Spleen (tissue), 13 donors: ENCODE measurements at places on chromosomes 12 and 14. TPM values are rescaled to one million over a fixed set of nuclear protein-coding genes. Genes with fewer than 3 reads are reported as not detected.
A peak's percentile ranks its signal among the peaks of the same experiment; 100 is the strongest.

RASAL1 gene
- total RNA-seq = not detected

DNA sequence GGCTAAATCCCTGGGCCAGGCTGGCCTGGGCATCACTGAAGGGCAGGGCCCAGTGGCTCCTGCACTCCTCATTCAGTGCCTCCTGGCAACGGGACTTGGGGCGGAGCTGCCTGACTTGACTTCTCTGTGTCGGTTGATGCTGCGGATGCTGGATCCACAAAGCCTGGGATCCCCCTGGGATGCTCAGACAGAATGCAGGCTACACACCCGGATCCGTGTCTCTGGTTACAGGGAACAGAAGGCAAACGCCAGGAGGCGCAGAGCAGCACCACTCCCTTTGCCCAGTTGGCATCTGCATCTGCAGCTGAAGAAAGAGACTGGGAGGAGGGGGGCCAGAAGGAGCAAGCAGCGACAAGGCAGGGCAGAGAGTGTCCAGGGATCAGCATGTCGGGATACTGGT lies 154.5 kb upstream of the FKBP4 start:
- H3K4me1 ChIP-seq = peaks cover 4% of the 10 kb centered on the region
- no peak overlapping the region for H3K4me3 ChIP-seq
- peaks cover 25% of the 10 kb centered on the region for H3K27me3 ChIP-seq
- peak; percentile 67 for DNase-seq
- no peaks in the 10 kb centered on the region for H3K36me3 ChIP-seq

DNA sequence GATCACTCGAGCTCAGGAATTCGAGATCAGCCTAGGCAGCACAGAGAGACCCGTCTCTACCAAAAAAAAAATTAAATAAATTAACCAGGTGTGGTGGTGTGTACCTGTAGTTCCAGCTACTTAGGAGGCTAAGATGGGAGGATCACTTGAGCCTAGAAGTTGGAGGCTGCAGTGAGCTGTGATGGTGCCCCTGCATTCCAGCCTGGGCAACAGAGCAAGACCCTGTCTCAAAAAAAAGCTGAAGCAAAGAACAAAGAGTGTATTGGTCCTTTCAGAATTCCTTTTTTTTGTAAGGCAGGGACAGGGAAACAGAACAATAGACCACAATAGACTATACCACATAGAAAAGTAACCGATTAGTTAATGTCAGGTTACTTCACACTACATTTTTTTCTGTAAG lies 47.4 kb downstream of the MARK3 start:
- H3K36me3 ChIP-seq = peaks cover 20% of the 10 kb centered on the region

NAV3 gene
- total RNA-seq = 88.3 TPM

- H3K27me3 ChIP-seq = no peaks in the 10 kb centered on the region
- H3K4me3 ChIP-seq = no peak overlapping the region
- peak overlapping the region; percentile 44 for H3K27ac ChIP-seq
- no peak for DNase-seq
These were observed 18.2 kb downstream of the BICDL1 start for GRCh38 chr12:120007272-120007671.

GRCh38 chr12:85765453-85765869 lies 70.7 kb downstream of the RASSF9 start:
- H3K36me3 ChIP-seq = no peaks in the 10 kb centered on the region
- no peak overlapping the region for H3K4me3 ChIP-seq
- no peak overlapping the region for H3K27ac ChIP-seq
- H3K4me1 ChIP-seq = no peaks in the 10 kb centered on the region

GRCh38 chr12:103013741-103014300 lies 56.3 kb downstream of the ASCL1 start:
- H3K4me1 ChIP-seq = no peaks in the 10 kb centered on the region
- no peaks in the 10 kb centered on the region for H3K36me3 ChIP-seq
- DNase-seq = no peak
- H3K27ac ChIP-seq = no peak overlapping the region
- H3K4me3 ChIP-seq = no peak overlapping the region

- H3K4me3 ChIP-seq = no peak overlapping the region
- peaks cover 10% of the 10 kb centered on the region for H3K4me1 ChIP-seq
- H3K36me3 ChIP-seq = no peaks in the 10 kb centered on the region
- H3K27ac ChIP-seq = no peak overlapping the region
- DNase-seq = no peak
These were observed 137.8 kb downstream of the ADGRD1 start for GRCh38 chr12:131091413-131091975.
